Keratinocyte (primary cell): ENCODE measurements at places on chromosomes 11 and 22.

- H3K4me3 ChIP-seq = no peak overlapping the region
- no peak overlapping the region for H3K27ac ChIP-seq
Measured at GRCh38 chr22:28927630-28928029, 44.3 kb downstream of the ZNRF3 start.

GRCh38 chr11:118918128-118918685 is 7.5 kb downstream of the BCL9L start:
- peaks cover 85% of the 10 kb centered on the region for H3K4me1 ChIP-seq
- peak overlapping the region; percentile 99 for H3K27ac ChIP-seq
- peaks cover 4% of the 10 kb centered on the region for H3K36me3 ChIP-seq
- no peak for DNase-seq

GRCh38 chr11:10350334-10350733 is 45.5 kb downstream of the ADM start:
- H3K4me3 ChIP-seq = no peak overlapping the region
- peaks cover 25% of the 10 kb centered on the region for H3K4me1 ChIP-seq
- peak; percentile 89 for DNase-seq
- H3K27ac ChIP-seq = peak overlapping the region; percentile 50
- no peaks in the 10 kb centered on the region for H3K36me3 ChIP-seq

GRCh38 chr11:34613015-34613414 is 7.9 kb upstream of the EHF start:
- H3K27me3 ChIP-seq = no peaks in the 10 kb centered on the region
- DNase-seq = no peak
- no peaks in the 10 kb centered on the region for H3K36me3 ChIP-seq
- H3K27ac ChIP-seq = no peak overlapping the region
- no peak overlapping the region for H3K4me3 ChIP-seq
